ENCODE measurements at places on chromosomes 11 and 22.

- DNase-seq, result no peak
These were observed 3.2 kb upstream of the ANO5 start for GRCh38 chr11:22189660-22190059.

DNA sequence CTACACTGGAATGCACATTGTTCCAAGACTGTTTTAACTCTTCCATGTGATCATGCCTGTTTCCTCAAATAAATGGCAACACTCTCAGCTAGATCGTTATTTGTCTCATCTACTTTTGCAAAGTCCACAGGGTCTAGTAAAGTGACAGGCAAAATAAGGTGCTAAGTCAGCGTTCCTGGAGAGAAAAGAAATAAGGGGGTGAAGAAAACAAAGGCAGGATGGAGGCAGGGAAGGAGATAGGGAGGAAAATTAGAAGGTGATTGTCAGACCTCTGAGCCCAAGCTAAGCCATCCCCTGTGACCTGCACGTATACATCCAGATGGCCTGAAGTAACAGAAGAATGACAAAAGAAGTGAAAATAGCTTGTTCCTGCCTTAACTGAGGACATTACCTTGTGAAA is 132.1 kb downstream of the RAB38 start:
- DNase-seq, result no peak

DNA sequence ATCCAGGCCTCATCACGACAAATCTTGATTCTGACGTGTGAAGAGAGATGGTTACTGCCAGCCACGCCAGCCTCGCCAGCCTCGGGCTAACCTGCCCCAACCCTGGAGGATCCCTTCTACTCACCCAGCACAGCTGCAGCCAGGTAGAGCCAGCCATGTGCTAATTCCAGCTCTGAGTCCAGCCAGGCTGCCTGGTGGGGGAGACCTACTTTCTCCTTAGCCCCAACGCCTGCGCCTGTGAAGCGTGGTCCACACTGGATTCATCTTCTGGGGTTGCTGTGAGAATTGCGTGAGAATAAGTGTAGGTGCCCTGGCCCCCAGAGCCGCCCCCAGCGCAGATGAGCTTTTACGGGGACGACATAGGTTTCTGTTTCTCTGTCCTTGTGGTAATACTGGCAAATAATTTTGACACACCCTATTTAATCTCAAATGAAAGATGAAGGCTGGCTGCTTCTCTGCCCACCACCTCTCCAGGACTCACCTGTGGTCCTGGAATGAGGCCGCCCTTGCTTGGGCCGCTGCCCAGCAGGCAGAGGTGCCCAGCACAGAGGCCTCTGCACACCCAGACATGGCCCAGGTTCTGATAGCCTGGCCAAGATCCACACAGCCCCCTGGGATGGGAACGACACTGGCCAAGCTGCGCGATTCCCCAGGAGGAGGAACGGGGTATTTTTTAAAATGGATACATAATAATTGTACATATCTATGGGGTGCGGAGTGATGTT is 528.4 kb downstream of the TBC1D22A start:
- DNase-seq, result no peak

DNA sequence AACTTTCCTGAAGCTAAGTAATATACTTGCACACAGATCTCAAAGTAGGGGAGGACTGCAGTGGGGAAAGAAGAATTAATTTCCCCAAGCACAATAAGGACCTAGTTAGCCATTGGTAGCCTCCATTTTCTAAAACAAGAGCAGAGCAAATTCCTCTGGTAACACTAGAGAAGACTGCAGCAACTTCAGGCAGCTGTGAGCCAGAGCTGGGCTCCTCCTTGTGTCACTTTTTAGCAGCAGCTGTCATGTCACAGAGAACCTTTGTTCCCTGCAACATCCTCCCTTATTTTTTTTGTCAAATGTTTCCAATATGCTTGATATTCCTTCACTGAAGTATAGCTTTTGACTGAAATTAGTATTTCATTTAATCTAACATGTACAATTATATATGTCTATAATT is 54.4 kb downstream of the RRAS2 start:
- no peak for DNase-seq

DNA sequence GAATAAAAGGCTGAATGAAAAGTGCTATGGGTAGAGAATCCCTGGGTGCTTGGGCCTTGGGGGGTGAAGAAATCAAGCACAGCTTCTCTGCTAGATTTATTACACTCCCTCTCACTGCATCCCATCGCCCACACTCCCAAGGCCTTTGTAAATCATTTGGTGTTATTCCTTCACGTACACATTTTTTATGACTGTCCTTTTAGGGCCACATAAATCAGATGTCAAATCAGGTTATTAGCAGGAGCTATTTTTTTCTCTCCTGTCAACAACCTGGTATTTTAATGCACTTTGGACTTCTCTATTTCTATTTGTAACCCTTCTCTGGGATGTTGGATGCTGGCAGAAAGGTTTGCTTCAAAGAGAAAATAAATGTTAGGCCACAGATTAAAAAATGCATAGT is 408.8 kb downstream of the INSC start:
- DNase-seq, result no peak

DNA sequence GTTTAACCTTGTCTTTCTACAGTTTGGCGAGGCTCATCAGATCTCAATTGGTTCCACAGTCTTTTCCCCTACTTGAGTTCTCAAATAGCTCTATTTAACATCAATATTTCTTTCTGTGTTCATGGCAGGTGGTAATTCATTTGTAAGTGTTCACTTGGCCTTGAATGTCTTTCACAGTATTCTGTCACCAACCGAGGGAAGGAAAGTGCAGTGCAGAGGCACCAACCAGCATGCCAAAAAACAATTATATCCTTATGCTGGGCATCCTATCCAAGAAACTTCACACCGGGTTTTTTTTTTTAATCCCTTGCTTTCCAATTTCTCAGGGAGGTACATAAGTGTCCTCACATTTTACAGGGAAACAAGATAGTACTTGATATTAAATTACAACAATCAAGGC is 55.0 kb upstream of the ZC3H12C start:
- no peak for DNase-seq

Measured in H4 (cell line).